ENCODE measurements at places on chromosomes 11 and 22. TPM values are rescaled to one million over a fixed set of nuclear protein-coding genes. Genes with fewer than 3 reads are reported as not detected.

DNA sequence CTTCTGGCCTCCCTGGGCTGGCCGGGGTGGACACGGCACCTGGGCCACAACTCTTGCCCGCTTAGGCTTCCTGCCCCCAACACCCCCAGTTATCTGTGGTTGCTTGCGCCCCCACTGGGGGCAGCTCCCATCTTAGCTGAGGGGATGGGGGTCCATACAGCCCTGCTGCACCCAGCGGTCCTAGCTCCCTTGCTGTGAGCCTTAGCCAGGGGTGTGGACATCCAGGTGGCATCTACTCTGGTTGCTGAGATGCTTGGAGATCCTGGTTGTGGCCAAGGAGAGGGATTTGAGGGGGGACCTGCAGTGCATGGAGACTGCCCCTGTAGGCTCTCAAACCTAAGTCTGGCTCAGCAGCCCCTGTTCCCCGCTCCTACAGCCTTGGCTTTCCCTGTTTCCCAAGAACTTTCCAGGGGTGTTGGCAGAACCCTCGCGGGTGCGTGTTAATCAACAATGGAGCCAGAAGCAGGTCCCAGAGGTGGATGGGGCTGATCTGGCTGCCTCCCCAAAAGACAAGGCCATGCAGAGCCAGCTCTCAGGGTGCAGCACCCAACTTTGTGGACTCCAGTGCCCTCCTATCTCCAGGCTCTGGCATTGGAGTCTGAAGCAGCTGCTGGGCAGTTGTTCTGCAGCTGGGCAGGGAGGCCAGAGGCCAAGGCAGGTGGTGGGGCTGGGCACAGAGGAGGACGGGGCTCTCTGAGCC lies 3.3 kb downstream of the KCNQ1 start:
- no peak for DNase-seq

DNA sequence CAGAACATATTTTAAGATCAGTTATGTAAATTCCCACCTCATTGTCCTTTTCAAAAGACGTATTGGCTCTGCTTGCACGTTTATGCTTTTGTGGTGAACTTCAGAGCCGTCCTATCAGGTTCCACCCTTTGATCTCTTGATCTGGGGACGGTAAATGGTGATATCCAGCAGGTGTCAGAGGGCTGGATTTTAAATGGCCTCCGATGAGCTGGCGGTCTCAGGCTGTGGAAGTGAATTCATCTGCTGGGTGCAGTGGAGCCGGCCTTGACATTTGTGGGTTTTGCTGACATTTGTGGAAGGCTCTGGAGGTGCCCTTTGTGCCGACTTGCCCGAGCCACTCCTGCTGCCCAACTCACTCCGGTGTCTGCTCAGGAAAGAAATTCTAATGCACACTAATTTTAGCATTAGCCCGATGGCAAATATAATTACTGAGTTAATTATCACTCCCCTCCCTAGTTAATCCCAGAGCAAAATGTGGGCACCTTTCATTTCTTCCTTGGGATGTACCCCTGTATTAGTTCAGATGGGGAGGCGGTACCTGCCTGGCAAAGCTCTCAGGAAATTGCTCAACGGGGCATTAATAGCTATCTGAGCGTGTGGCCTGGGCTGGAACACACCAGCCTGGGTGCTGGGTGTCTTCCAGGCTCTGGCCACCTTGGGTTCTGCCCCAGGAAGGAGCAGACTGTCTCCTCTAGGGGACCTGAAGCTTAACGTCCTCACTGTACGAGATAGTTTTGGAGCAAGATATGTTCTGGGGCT lies 9.1 kb downstream of the LRP5 start:
- no peak for DNase-seq

DNA sequence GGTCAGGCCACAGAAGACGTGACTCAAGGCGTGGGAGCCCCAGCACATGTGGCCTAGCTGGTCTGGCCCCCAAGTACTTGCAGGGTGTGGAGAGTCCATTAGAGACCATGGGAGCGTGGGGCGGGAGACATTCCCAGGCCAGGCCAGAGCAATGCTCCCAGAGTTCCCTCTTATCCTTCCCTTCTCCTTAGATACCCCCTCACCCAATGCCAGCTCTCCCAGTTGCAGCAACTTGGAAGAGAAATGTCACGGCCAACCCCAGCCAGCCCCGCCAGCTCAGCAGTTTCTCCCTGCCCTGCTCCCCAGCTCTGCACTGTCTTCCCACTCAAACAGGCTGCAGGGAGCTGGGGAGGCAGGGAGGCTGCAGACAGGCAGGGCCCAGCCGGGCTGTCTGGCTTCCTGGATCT lies 65.4 kb upstream of the TSPAN18 start:
- DNase-seq: no peak

DNA sequence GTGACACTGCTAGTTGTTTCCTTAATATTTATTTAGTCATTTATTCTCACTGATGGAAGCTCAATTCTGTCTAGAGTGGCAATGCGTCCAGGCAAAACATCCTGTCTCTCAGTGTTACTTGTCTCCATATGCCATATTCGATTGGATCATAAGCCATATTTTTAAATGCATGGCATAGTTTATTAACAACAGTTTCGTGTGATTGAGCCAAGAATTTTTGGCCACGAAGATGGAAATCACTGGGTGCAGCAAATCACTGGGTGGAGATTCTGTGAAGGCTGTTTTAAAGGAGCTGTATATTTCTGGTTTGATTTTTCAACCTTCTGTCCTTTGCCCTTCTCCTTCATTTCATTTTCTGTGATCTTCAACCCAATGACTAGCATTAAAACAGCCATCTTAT lies 205.2 kb downstream of the JRKL start:
- no peak for DNase-seq

- peak; percentile 56 for DNase-seq
Observed at GRCh38 chr11:73295241-73295995, 12.7 kb upstream of the ARHGEF17 start.

Gene CSKMT
- 32.3 TPM for total RNA-seq

- DNase-seq: no peak
Observed at GRCh38 chr22:24894220-24894975, 52.1 kb downstream of the LHFPL7 start.

GRCh38 chr11:115428306-115428705 lies 75.9 kb downstream of the CADM1 start:
- no peak for DNase-seq

- DNase-seq: no peak
Observed at GRCh38 chr11:3837793-3838192, 3.0 kb downstream of the RHOG start.

Gene MS4A12
- total RNA-seq: not detected

- DNase-seq: no peak
Observed at GRCh38 chr11:72303179-72303578, 59.2 kb upstream of the PHOX2A start.

GRCh38 chr22:35959121-35959800 lies 69.4 kb downstream of the RBFOX2 start:
- DNase-seq: no peak

Gene BEST1
- total RNA-seq: 0.50 TPM

DNA sequence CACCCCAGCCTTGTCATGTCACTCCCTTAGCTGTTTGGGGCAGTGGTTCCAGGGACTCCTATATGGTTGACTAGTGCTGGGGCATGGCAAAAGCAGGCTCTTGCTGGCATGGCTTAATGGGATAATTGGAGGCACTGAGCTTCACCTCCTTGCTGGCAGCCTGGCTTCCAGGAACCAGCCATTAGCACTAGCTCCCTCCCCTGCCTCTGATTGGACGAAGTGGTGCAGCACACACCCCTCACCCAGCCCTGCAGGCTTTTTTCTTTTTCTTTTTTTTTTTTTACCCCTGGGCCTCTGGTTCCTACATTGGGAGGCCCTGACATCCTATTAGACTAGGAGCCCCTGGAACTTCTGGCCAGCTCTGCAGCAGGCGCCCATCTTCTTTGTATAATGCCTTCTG lies 18.6 kb downstream of the PHLDB1 start:
- DNase-seq: no peak
